ENCODE measurements at places on chromosomes 4 and X.

- DNase-seq = no peak
Observed at GRCh38 chrX:118560489-118560888, 64.9 kb downstream of the DOCK11 start.

DNA sequence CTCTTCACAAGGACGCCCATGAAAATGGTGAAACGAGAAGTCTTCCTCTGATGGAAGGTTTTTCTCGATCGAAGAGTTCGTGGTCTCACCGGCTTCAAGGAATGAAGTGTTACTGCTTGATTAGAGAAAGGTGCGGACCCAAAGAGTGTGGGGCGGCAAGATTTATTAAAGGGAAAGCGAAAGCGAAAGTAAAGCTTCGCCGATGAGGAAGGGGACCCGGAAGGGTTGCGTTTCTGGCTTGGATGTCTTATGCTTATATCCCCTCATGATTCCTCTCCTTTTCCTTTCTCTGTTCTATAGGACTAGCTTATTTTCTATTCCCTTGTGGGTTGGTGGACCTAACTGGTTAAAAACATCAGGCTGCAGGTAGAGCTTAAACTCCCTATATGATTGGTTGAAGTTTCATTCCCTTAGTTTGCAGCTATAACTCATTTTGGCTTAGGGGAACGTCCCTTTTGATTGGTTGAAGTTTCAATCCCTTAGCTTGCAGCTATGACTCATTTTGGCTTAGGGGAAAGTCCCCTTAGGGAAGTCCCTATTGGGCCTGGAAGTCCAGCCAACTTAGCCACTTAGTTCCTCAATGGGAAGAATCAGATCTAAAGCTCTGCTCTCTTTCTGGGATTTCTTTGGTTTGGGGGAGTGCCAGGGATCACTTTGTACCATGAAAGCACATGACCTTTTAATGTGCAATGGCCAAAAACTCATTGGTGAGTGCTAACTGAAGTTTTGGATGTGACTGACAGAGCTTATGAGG is 1025.0 kb upstream of the PCDH10 start:
- DNase-seq = no peak

DNA sequence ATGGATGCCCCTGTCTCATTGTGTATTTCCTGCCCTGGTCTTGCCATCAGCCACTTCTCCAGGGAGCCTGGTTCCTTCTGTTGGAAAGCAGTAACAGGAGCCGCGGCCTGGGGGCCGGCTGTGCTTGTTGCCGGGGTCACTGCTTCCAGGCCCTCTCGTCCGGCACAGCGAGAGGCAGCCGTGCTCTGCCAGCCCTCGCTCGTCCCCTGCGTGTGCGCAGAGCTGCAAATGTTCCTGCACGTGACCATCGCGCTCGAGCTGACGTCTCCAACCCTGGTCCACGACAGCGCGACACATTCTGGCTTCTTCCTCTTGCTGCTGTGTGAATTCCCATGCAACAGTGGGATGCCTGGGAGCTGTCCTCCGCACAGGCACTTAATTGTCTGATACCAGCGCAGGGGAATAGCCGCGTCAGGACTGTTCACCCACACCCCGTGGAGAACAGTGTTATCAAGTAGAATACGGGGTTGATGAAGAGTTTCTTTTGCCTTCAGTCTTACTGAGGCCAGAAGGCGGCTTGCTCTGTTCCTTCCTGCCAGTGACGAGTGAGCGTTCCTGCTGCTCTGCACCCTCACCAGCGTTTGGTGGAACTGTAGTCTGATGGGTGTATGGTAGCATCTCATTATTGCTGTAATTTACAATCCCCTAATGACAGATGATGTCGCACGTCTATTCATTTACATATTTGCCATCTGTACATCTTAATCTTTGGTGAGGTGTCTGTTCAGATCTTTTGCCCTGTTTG is 12.3 kb downstream of the PDE6B start:
- no peak for DNase-seq

DNA sequence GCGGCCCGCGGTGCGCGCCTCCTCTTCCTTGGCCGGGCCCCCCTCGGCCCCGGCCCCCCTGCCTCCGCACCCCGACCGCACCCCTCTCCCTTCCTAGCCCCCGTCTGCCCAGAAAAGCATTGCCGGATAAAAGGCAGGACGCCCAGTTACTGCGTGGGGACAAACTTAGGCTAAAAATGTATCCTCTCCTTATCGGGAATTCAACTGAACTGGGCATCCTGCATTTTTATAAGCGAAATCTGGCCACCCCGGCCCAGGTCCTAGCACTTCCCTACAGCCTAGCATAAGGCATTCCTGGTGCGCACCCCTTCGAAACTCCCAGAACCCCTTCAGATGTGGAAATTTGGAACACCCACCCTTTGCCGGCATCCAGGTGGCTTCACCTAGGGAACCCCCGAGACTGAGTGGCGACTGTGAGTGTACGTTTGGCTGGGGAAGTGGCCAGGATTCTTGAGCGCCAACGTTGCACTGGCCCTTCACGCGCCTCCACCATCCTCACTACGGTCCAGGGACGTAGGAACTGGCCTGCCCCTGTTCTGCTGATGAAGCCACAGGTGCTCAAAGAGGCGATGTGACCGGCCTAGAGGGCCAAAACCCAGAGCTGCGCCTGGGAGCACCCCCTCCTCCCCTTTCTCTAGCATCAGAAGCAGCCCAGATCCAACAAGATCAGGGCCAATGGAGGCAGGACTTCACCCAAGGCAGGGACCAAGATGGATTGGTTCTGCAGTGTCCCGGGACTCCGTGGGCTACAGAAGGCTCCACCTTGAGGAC is 5.7 kb upstream of the RNF4 start:
- no peak for DNase-seq
